Endothelial cell (in vitro differentiated cells): ENCODE measurements at places on chromosomes 2 and 18.
A peak's percentile ranks its signal among the peaks of the same experiment; 100 is the strongest.

- DNase-seq, result no peak
Observed at GRCh38 chr18:61882296-61883004, 10.4 kb downstream of the RNF152 start.

- no peak for DNase-seq
Observed at GRCh38 chr2:191202881-191203397, 42.3 kb upstream of the MYO1B start.

DNA sequence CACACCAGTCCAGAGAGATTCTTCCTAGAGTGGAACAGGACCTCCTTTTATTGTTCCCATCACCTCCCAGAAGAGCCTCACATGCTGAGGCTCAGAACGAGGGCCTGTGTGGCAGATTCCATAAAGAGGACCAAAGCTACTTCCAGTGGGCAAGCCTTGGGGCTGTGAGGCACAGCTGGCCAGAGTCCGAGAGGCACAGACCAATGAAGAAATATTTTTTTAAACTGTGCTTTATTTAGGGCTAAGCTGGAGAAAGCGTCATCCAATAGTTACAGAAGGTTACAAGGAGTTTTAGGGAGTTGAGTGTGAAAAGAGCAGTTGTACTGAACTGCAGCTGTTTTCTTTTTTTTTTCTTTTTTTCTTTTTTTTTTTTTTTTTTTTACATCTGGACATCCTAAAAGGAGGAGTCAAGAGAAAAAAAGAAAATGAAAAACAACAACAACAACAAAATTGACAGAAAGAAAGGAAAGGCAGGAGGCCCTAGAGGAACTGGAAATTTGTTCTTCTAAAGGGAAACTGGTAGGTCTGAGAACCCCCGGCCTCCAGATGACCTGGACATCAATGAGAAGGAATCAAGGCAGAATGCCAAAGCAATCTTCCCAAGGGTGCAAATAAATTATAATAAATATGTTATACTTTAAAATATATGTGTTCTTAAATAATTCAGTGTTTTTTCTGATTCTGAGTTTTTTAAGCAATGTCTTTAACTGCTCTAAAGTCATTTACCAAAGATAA, 322.6 kb downstream of the CELF4 start:
- no peak for DNase-seq

- DNase-seq, result no peak
Observed at GRCh38 chr18:2027756-2028155, 543.5 kb downstream of the METTL4 start.

DNA sequence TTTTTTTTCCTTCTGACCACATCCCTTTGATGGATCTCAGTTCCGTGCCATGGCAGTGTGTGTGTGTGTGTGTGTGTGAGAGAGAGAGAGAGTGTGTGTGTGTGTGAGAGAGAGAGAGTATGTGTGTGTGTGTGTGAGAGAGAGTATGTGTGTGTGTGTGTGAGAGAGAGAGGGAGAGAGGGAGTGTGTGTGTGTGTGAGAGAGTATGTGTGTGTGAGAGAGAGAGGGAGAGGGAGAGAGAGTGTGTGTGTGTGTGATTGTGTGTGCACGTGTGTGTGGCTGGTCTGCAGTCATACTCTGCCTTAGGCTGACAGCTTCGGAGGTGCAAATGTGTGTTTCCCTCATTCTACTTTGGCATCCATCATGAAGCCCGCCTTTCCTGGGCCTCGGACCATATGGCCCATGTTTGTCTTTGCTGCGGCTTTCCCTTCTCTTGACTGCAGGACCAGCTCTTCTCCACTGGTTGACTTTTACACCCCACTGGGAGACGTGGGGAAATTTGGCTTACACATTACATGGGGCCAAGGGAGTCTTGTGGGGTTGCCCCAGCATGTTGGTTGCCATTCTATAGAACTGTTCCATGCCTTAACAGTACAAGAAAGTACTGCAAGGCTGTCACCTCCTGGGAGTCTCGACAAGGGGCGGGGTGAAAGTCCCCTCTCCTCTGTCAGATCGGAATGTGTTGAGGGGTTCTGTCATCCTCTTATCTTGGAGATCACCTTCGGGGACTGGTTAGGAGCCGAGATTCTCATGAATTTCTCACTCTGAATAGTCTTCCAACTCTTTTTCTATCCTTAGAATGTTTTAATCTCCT, 21.6 kb downstream of the TSN start:
- no peak for DNase-seq

GRCh38 chr2:161223139-161223732, 63.0 kb downstream of the TANK start:
- no peak for DNase-seq

- DNase-seq, result peak; percentile 47
Observed at GRCh38 chr2:45009928-45010701, 863 bp upstream of the SIX2 start.

GRCh38 chr2:222641336-222641735, 14.6 kb downstream of the FARSB start:
- DNase-seq, result no peak

DNA sequence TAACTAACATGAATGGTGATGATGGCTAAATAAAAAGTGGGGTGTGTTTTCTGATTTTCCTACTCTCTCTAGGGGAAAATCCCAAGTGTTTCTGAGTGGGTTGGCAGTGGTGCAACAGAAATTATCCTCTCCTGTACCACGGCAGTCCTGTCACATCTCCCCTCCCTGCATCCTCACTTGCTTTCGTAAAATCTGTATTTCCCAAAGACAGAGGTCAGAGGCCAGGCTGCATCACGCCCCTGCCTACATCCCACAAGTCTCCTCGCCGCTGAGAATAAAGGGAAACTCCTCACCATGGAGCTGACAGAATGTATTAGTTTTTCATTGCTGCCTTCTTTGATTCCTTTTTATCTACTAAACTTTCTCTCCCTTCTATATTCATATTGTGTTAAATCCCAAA, 13.1 kb downstream of the FBLN7 start:
- DNase-seq, result no peak

GRCh38 chr2:23926290-23926749, 603 bp downstream of the ATAD2B start:
- DNase-seq, result peak; percentile 66

DNA sequence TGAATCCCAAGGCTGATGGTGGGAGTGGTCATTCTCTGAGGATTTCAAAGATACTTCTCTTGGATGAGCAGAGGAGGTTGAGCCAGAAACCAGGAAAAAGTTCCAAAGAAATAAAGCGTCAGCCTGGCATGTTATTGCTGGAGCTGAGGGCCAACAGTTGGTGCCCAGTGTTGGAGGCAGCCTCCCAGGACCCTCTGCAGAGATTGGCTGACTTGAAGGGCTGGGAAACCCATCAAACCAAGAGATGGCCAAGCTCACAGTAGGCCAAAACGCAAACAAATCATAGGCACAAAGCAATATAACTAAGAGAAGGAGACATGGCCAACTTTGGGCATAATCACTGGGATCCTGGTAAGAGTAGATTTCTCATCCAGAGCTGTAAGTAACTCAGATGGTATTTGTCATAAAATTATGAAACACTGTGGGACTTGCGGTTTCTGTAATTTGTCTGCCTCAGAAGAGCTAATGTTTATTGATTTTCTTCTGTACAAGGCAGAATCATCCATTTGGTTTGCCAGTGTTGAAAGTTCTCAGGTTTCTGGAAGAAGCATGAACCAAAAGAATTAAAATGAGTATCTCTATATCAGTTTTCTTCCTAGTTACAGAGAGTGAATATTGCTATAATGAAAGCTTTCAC, 108.3 kb downstream of the ATL2 start:
- no peak for DNase-seq

GRCh38 chr2:85668857-85669142, 801 bp upstream of the SFTPB start:
- no peak for DNase-seq

- no peak for DNase-seq
Observed at GRCh38 chr2:62686012-62686685, 19.4 kb upstream of the EHBP1 start.

DNA sequence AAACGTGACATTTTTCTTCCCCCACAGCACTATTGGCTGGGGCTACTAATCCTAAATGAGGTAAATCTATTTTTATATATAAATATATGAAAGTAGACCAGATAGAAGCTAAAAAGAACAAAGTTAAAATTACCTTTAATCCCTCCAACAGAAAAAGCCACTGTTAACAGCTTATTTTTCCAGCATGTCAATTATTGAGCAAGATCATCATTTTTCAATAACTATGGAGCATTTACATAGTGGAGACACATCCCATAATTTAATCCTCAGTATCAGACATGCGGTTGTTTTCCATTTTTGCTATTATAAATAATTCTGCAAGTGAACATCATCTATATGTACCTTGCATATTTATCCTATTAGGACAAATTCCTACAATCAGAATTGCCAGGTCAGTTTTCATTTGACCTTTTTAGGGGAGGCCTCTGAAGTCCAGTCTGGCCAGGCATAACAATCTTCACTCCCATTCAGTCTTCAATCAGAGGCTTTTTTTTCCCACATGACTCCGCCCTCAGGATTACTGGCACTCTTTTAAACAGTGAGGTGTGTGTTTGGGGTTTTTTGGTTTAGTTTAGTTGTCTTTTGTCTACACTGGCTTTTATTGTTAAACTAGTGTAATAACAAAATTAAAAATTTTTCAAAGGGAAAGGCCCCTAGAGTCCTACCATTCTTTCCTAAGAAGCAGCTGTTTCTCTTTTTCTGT, 29.2 kb downstream of the SMARCAL1 start:
- no peak for DNase-seq

GRCh38 chr2:62803961-62804360, 98.4 kb downstream of the EHBP1 start:
- DNase-seq, result no peak

DNA sequence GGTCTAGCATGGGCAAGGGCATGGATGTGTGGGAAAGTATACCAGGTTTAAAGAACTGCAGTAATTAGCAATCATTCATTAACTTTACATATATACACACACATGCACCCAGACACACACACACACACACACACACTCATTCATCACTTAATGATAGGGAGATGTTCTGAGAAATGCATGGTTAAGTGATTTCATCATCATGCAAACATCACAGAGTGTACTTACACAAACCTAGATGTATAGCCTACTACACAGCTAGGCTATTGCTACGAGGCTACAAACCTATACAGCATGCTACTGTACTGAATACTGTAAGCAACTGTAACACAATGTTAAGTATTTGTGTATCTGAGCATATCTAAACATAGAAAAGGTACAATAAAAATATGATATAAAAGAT, 83.6 kb downstream of the COLEC12 start:
- no peak for DNase-seq

DNA sequence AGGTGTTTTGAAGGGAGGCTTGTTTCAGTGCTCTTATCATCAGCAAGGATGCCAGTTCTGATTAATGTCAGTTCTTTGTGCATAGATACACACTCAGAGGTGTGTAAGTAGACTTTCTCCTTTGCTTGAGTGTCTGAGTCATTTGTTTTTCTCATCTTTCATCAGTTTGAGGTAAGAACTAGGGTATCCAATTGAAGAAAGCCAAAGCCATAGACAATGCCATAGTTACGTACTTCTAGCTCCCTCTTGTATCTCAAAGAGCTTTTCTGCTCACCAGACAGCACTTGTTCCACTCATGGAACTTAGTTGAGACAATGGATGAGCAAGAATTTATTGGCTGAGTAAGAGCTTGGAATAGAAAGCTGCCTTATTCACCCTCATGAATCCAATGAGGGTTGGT, 520.1 kb downstream of the PIK3C3 start:
- DNase-seq, result no peak

DNA sequence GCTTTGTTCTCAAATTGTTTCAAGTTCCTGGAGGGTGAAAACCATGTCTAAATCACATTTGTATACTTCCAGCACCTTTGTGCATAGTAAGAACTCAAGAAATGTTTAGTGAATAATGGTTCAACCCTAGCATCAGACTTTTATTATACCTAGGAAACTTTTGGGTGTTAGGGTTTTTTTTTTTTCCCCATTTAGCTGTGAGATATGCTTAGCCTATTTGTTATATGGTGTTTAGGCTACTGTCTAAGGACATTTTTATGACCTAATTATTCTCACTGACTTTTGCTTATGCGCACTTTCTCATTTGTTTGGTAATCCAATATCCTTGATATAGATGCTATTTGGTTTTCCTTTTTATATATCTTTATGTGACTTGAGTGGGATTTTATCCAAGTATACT, 164.7 kb downstream of the PHLPP1 start:
- no peak for DNase-seq

DNA sequence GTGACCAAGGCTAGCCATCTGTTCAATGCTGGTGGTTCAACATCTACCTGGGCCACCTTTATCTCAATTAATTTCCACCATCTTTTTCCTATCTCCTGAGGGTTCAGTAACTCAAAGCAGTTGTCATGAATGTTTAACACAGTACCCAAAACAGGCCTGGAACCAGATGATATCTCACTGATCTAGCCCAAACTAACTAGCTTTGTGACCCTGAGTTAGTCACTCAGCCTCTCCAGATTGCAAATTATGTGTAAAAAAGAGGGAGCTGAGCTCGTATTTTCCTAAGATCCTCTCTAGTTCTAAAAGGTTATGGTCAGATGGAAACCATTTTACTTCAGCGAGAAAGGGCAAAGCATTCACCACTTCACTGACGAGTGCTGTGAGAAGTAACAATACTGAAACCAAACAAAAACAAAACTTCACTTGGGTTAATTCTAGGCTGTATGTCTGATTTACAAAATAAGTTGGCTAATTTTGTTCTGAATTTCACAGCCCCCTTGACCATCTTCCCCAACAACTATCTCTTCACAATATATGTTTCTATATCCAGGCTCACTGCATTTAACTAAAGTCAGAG, 14.8 kb downstream of the SPRED2 start:
- no peak for DNase-seq

DNA sequence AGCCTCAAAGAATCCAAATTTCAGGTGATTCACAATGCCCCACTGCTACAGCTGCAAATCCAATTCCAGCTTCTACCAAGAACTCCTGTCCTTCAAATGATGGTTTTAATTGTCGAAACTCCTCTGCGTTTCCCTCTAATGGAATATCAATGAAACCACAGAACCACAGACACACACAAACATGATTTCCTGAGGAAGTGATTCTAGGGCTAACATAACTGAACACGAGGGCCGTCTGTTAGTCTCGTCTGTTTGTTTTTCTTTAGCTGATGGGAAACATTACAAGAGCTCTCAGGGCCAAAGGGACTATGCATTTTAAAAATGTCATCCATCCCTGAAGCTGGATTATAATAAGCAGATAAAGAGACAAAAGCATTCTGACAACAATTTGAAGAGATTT, 59.4 kb downstream of the RNF152 start:
- no peak for DNase-seq

DNA sequence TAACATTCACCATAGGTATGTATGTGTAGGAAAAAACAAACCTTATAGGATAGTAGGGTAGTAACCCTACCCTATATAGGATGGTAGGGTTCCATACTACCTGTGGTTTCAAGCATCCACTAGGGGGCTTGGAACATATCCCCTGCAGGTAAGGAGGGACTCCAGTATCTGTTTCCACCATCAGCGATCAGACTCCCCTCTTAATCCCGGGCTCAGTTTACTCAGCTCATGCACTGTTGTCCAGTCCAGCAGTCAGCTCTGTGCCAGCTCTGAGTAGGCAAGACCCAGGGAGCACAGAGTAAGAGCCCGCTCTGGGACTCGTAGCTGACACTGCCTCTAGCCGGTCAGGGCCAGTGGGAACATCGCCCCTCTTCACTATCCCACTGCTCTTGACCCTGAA, 61.7 kb downstream of the MEX3C start:
- DNase-seq, result no peak
